Epithelial cell of esophagus (primary cell): ENCODE measurements at places on chromosomes 1 and 21.

DNA sequence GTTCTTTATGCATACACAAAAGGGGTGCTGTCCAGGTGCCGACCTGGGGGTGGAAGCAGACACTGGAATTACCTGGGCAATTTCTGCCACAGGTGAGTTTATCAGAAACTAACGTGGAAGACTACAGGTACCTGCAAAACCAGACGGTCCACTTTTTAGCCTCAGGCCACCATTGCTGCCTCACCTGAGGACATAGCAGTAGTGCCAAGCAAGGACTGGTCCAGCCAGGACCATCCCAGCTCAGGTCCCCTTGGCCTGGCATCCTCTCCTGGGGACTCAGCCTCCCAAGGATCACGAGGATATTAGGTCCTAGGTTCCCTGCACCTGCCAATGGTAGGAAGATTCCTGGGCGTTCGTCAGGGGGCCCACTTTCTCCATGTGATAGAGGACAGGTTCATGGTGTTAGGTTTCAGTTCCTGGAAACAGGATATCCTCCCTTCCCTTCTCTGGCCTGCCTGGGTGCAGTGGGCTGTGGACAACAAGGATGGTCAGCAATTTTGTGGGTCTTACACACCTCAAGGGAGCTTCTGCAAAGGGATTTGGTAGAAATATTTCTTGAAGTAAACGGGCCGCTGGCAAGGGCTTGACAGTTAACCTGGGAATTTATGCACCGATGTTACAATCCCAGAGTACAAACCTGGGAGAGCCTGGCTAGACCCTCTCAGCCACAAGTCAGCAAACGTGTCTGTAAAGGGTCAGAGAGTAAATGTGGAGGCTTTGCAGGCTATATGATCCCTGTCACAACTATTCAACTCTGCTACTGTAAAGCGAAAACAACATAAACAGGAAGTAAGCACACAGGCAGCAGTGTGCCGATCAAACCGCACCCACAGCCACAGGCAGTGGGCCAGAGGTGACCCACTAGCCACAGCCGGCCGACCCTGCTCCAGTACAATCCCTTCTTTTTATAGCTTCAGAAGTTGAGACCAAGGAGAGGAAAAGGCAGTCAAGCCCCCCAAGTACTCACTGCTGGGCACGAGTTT, 71.4 kb upstream of the RAB4A start:
- peak; percentile 28 for DNase-seq

GRCh38 chr1:217270101-217270500, 360.8 kb downstream of the GPATCH2 start:
- no peak for DNase-seq

DNA sequence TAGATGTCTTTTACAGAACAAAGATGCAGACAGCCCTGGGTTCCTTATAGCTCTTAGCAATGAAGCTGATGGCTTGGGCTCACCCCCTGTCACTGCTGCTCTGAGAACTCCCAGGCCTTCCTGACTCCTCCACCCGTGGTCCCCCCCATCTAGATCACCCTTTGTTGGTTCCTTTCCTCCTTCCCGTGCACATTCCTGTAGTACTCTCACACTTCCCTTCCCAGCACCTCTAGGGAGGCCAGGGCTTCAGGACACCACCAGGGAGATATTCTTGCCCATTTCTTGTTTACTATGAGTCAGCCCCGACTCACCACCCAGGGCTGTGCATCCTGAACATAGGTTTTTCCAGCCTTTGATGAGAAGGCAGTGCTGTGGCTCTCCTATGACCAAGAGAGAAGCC, 14.4 kb upstream of the NOS1AP start:
- peak; percentile 92 for DNase-seq

- peak; percentile 57 for DNase-seq
Observed at GRCh38 chr1:12596007-12596821, 21.8 kb downstream of the DHRS3 start.

- DNase-seq, result peak; percentile 6
Observed at GRCh38 chr1:210438928-210439841, 110.5 kb downstream of the HHAT start.

DNA sequence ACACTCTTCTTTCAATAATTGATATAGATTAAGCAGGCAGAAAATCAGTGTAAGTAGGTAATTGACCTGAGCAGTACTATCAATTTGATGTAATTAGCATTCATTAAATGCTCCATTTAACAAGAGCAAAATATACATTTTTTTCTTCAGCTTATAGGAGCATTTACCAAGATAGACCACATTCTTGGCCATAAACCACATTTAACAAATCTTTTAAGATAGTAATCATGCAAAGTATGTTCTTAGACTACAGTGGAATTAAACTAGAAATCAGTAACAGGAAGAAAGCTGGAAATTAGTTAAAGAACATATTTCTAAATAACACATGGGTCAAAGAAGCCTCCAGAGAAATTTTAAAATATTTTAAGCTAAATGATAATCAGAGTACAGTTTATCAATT, 8.7 kb upstream of the PRKACB start:
- DNase-seq, result no peak

GRCh38 chr1:153629971-153630370, 1.7 kb downstream of the S100A1 start:
- DNase-seq, result no peak

DNA sequence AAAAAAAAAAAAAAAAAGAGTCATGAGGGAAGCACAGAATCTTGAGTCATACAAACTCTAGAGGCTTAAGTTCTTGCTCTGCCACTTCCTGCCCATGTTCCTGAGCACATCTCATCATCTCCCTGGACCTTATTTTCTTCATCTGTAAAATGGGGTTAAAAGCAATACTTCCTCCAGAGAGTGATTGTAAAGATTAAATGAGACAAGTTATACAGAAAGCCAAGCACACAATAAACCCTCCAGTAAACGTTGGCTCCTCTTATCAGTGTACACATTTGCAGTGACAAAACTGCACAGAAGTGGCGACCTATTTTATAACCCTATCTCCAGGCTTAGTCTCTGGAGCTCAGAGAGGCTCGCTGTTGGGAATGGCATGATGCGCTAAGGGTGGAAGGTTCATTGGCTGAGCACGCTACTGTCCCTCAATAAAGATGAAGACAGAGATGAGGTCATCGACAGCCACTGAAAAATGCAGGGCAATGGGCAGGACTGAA, 82.1 kb downstream of the RRAGC start:
- no peak for DNase-seq

DNA sequence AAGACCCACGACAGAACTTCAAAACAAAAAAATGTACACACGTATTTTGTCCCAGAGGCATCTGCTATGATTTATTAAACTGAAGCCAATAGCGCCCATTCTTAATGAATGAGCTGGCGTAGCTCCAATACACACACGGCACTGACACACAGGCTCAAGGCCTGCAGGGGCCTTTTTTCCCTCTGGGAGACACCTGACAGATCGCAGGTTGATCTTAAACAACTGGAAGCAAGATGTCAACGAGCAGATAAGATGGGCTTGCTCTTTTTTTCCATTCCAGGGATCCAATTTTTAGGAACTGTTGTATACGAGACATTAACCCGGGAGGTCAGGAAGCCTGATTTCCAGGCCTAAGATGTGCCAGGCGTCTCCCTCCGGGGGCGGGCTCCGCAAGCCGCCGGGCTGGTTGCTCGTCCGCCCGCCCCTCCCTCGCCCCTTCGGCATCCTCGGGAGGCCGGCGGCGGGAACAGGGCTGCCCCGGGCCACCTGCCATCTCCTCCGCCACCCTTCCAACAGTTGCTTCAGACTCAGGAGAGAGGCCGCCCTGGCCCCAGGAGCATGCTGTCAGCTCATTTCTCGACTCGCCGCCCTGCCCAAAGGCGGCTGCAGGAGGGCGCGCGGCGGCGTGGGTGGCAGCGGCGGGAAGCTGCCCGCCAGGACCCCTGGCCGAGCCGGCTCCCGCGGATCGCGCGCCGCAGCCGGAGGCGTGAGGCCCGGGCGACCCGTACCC, 735 bp downstream of the TTC13 start:
- peak; percentile 57 for DNase-seq

GRCh38 chr1:67376381-67376780, 53.8 kb downstream of the SERBP1 start:
- DNase-seq, result peak; percentile 67

DNA sequence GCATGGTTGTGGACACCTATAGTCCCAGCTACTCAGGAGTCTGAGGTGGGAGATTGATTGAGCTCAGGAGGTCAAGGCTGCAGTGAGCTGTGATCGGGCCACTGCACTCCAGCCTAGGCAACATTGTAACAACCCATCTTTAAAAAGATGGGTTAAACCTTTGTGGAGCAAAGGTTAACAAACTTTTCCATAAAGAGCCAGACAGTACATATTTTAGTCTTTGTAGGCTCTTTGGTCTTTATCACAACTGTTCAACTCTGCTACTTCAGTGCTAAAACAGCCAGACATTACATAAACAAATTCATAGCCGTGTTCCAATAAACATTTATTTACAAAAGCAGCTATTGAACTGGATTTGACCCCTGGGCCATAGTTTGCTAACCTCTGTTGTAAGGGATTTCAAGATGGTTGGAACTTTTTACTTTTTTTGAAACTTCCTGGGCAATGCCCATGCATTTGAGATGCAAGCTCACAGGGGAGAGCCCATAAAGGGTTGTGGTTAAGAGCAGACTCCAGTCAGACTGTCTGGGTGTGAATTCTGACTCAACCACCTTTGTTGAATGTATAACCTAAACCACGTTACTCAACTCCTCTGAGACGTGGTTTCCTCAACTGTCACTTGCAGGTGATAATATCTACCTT, 10.8 kb downstream of the INAVA start:
- DNase-seq, result peak; percentile 90

DNA sequence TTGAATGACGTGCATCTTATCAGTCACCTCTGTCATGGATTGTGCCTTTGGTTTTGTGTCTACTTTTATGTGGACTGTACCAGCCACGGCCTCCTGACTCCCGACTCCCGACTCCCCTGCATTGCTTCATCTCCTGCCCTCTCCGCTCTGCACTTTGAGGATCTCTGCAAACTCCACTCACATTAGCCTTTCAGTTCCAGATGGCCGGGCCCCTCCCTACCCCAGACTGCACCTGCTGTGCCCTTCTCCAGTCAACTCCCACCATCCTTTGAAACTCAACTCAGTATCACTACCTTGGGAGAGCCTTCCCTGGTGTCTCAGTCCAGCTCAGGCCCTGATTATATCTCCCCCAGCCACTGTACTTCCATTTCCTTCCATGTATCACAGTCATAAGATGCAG, 71.4 kb downstream of the MDM4 start:
- DNase-seq, result no peak

GRCh38 chr21:45420061-45421041, 15.4 kb downstream of the COL18A1 start:
- no peak for DNase-seq

GRCh38 chr1:43995984-43996732, 4.8 kb downstream of the CCDC24 start:
- DNase-seq, result no peak

DNA sequence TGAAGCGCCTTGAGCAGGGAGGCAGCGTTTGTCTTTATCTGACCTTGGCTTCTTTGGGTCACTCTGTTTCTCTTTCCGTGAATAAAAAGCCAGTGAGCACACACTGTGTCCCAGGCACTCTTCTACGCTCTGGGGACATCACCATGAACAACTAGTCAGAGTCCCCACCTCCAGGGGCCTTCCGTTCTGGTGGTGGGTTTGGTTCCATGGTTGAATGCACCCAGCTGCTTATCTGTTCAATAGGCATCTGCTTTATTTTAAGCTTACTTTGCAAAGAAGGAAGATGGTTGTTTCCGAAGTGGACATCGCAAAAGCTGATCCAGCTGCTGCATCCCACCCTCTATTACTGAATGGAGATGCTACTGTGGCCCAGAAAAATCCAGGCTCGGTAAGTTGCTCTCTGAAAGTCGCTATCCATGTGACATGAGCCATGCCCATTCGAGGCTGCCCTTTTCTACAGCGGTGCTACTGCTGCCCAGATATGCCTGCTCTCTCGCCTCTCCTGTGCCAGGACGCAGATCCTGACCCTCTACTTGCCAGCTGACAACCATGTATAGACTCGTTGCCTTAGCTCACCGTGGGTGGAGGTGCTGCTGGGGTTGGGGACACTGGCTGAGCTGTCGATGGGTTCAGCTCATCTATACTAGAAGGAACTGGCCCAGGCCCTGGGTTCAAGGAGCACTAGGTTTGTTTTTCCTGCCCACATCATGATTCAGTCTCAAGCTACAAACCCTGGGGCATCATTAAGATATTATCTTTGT, 5.9 kb downstream of the MX1 start:
- no peak for DNase-seq

DNA sequence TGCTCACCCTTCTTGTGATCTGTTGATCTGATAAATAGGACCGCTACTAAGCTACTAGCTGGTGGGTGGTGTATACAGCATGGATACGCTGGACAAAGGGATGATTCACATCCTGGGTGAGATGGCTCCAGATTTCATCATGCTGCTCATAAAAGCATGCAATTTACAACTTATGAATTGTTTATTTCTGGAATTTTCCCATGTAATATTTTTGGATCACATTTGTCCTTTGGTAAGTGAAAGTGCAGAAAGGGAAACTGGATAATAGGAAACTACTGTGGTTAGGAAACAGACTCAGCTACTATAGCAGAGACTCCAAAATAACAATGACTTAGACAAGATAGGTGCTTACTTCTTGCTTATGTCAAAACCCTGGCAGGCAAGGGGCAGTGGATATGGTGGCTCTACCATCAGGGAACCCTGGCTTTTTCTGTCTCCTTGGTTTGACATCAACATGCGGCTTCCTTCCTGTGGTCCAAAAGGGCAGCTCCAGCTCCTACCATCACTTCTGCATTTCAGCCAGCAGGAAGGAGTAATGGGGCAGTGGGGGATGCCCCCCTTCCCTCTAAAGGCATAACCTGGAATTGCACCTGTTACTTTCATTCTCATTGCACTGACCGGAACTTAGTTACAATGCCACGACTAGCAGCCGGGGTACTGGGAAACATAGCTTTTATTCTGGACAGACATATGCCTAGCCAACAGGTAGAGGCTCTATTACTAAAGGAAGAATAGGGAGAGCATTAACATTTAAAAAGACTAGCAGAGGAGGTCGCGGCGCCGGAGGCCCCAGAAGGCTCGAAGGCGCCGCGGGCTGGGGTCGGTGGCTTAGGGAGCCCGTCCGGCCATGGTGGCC, 13.8 kb upstream of the AK2 start:
- DNase-seq, result peak; percentile 90

- DNase-seq, result peak; percentile 25
Observed at GRCh38 chr1:115113766-115114165, 24.5 kb upstream of the TSPAN2 start.

DNA sequence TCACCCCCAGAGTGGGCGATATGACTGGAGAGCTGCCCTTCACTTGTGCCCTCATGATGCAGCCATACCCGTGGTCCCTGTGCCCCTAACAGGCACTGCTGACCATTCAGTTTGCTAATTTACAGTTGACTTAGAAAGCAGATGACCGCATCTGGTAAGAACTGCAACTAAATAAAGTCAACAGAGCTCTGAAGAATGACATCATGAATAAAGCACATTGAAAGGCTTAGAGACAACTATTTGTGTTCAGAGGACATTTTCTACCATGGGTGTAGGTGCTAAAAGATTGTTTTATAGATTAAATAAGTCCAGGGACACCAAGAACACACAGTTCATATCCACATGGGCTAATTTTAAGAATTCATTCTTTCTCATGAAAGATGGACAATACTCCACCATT, 65.5 kb downstream of the LPAR3 start:
- DNase-seq, result no peak

DNA sequence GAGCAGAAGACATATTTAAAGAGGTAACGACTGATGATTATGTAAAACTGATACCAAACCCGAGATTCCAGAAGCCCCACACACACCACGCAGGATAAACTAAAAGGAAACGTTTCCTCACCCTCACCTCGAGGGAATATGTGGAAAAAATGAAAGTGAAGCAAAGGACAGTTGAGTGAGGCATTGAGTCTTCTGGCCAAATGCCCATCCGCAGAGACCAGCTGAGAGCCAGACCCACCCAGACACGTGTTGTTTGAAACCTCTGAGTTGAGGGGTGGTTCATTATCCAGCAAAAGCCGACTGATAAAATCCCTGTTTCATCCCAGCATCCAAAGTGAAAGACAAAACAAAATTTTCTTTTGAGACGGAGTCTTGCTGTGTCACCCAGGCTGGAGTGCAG, 29.6 kb upstream of the PCBP3 start:
- no peak for DNase-seq
